ENCODE measurements at places on chromosomes 12 and 14.

GRCh38 chr12:127809275-127809674, 457.7 kb upstream of the TMEM132C start:
- no peak for DNase-seq

DNA sequence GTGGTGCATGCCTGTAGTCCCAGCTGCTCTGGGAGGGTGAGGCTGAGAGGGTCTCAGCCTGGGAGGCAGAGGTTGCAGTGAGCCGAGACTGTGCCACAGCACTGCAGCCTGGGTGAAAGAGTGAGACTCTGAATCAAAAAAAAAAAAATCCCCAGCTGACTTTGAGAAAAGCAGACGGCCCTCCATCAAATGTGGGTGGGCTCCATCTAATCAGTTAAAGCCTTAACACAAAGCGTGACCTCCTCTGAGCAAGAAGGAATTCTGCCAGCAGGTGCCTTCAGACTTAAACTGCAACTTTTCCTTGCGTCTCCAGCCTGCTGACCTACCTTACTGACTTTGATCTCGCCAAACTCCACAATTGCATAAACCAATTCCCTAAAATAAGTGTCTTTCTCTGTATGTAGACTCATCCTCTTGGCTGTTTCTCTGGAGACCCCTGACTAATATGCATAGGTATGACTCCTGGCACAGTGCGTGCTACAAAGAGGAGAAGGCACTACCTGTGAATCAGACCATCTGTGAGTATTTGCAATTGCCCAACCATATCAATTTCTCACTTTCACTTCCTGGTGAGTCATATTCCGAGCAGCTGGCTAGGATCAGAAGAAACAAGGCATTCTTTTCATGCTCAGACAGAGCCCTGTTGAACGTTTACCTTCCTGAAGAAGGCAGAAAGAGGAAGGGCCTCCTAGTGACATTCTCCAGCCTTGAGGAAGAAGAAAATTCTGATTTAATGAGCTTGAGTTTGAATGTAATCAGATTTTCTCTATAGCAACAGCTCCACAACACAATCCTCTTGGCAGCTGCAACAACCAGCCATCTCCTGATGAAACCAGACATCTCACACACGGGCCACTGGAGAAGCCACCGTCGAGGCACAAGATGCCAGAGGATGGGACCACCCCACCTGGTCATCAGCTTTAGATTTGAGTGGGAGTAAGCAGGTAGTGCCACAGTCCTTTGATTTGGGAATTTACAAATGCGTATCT, 54.3 kb downstream of the CLMN start:
- DNase-seq, result peak; percentile 25

GRCh38 chr14:81314443-81315175, 85.5 kb downstream of the STON2 start:
- no peak for DNase-seq

DNA sequence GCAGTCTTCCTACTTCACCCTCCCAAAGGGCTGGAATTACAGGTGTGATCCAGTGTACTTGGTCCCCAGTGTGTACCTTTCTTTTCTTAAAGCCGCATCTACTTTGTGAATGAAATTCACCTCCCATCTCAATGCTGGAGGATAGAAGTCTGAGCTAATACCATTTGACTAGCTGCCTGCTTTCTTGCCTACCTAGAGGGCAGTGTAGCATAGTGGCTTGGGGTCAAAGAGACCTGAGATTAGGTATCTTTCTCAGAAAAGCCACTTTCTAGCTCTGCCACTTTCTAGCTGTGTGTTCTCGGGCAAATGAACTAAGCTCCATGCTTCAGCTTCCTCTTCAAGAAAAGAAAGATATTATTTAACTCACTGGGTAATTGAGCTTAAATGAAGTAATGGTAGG, 16.9 kb downstream of the SMOC1 start:
- no peak for DNase-seq

GRCh38 chr12:95506707-95507523, 33.0 kb downstream of the METAP2 start:
- no peak for DNase-seq

GRCh38 chr12:3723916-3724805, 28.7 kb downstream of the CRACR2A start:
- DNase-seq, result no peak

DNA sequence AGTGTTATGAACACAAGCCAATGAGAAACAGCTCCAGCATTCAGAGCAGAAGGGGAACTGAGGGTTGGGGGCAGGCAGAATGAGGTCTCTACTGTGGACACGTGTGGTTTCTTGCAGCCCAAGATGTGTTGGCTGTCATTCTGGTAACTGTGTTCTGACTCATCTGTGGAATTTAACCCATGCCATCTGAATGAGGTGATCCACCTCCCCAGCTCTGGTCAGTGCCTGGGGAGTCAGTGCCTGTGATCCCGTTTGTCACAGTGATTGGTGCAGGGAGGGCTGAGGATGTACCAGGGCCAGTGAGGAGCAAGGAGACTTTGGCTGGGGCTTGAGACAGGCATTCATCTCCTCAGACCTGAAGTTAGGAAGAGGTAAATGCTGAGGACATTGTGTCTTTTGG, 216.8 kb downstream of the MSRB3 start:
- no peak for DNase-seq

DNA sequence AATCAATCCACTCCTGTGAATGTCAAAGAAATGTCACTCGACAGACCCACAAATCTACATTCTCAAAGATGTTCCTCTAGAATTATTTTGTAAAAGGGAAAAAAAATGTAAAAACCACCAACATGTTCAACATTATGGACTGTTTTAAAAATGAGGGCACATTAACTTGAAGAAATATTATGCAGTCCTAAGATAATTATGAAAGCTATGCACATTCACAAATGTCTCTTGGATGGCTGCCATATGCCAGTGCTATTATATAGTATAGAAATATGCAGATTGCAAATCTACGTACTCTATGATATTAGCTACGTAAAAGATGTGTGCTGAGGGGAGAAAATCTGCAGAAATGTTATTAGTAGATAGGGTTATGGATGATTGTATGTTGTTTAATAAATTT, 334.2 kb downstream of the BMP4 start:
- DNase-seq, result no peak

DNA sequence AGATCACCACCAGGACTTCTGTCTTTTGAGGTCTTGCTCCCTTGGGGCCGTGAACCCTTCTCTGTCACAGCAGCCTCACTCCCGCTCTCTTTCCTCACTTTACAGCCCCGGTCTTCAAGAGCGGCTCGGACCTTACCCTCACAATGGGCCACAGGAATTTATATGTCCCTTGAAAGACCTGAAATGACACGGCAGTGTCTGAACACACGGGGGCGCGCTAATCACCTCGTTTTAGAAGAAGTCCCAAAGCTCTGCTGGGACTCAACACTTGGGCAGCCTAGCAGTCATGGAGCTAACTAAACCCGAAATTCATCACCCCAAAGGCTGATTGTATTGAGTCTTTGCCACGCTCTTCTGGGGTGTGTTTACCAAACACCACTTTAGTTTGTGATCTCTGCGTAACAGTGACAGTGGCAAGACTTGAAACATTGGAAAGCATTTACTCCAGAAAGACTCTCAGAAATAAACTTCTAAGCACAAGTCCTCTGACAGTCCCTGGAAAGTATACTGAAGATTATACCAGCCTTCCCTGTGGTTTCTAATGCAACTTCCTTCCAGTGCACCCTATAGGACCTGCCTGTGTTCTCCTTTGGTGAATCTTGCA, 29.0 kb downstream of the SERPINA11 start:
- DNase-seq, result peak; percentile 44

- no peak for DNase-seq
Observed at GRCh38 chr14:103527408-103528145, 1.4 kb upstream of the TRMT61A start.

DNA sequence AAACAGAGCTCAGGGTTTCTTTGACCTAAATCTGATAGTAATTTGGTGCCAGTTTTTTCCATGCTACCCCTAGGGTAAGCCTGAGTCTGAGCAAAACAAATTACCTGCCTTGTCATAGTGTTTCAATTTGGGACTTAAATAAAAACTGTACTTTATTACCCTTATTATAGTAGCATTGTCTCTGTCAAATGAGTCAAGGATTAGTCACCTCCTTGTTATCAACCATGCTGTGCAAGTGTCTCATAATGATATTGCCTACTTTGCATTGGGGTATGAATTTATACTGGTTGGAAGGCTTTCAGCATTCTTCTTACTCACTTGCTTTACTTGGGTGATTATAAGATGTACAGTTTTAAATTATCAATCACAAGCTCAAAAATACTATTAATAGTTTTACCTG, 380.0 kb downstream of the LRFN5 start:
- DNase-seq, result no peak

DNA sequence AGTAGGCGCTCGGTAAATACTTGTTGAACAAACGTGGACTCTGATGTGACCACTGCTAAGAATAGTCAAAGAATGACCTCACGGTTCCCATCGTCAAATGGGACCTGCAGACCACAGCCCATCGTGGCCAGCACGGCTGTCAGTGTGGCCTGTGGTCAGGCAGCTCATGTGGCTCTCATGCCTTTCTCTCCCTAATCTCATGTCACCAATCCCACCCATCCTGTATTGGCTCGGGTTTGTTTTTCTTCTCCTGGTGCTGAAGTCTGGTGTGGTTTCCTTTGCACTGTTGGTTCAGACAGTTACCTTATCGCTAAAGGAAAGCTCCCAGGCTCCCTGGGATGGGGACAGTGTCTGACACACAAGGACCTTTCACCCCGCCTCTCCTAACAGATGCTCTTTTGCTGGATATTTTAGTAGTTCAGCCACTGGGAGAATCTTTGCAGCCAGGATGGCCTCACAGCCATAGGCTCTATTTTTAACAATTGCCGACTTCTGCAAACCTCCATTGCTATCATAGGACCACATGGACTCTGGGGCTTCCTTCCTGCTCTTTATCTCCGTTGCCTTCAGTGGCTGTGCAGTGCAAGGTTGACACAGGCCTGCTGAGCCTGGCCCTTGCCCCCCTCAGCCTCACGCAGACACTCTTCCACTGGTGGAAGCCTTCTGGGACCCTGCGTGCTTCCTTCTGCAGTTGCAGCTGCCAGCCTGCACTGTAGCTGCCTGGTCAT, 293.1 kb upstream of the FKBP4 start:
- no peak for DNase-seq

- DNase-seq, result peak; percentile 85
Observed at GRCh38 chr12:58877243-58877743, 43.0 kb downstream of the LRIG3 start.
